ENCODE measurements at places on chromosomes 1 and 21.

DNA sequence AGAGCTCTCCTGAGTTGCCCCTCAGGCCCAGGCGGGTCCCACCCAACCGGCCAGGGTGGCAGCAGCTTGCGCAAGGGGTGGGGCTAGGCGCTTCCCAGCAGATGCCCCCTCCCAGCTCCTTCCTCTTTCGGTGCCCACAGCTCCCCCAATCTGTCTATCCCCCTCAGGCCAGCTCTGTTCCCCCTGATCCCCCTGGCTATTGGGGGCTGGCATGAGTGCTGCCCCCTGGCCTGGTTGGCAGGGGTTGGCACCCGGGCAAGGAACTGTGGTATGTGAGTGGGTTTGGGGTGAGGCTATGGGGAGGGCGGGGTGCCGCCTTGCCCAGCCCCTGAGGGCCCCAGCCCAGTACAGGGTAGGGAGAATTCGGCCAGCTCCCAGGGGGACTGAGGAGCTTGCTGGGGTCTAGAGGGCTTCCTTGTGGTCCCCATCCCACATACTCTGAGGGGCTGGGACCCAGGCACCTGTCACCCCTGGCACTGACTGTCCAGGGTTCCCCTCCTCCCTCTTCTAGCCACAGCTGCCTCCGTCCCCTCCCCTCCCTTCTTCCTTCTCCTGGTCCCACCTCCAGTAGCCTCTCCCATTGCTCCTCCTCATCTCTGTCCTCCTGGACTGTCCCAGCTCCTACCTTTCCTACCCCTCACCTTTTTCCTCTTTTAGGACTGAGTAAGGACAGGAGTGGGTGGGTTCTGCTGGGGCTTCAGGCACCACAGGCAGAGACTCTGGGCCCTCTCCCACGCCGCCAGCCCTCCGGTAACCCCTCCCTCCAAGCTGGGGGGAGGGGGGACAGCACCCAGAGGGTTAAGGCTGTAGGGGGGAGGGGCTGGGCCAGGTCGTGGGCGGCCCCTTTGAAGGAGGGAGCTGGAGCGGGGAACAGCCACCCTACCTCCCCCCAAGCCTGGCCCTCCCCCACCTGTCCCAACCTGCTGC is 5.7 kb downstream of the ZBTB7B start:
- DNase-seq = no peak

DNA sequence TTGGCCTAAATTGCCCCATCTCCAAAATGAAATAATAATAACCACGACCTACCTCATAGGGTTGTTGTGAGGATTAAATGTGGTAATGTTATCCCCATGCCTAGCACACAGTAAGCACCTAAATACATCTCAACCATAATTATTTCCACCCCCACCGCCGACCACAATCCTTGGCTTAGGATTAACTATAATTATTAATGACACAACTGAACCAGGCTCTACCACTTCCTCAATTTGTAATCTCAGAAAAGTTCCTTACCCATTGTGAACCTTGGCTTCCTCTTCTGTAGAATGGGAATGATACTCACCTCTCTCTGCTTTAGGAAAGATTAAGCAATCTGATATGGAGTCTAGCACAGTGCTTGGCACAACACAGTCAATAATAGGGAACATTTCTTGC is 44.3 kb upstream of the TACSTD2 start:
- DNase-seq = no peak

DNA sequence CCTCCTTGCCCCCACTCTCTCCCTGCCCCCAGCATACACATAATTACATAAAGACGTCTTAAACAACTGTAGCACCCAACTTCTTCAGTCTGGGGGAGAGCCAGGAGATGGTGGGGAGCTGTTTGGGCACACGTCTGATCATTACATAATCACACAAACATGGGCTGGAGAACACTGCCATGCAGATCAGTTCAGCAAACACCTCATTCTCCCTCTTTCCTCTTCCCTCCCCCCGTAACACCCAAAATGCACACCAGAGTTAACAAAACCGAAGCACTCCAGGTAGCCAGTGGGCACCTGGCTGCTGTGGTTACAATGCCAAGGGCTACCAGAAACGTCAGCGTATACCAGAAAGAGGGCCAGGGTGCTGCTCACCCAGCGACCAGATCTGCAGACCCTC is 1.6 kb downstream of the HIVEP3 start:
- DNase-seq = no peak

GRCh38 chr1:44314452-44314851 is 40.6 kb downstream of the ERI3 start:
- no peak for DNase-seq

- no peak for DNase-seq
Measured at GRCh38 chr1:40861224-40862003, 749 bp downstream of the CITED4 start.

GRCh38 chr1:214123061-214123784 is 135.4 kb downstream of the PROX1 start:
- DNase-seq = no peak

GRCh38 chr1:88744142-88744541 is 60.1 kb downstream of the PKN2 start:
- DNase-seq = no peak

GRCh38 chr1:3685222-3685621 is 32.9 kb downstream of the TP73 start:
- no peak for DNase-seq

GRCh38 chr1:40673452-40673851 is 8.0 kb upstream of the RIMS3 start:
- DNase-seq = no peak

DNA sequence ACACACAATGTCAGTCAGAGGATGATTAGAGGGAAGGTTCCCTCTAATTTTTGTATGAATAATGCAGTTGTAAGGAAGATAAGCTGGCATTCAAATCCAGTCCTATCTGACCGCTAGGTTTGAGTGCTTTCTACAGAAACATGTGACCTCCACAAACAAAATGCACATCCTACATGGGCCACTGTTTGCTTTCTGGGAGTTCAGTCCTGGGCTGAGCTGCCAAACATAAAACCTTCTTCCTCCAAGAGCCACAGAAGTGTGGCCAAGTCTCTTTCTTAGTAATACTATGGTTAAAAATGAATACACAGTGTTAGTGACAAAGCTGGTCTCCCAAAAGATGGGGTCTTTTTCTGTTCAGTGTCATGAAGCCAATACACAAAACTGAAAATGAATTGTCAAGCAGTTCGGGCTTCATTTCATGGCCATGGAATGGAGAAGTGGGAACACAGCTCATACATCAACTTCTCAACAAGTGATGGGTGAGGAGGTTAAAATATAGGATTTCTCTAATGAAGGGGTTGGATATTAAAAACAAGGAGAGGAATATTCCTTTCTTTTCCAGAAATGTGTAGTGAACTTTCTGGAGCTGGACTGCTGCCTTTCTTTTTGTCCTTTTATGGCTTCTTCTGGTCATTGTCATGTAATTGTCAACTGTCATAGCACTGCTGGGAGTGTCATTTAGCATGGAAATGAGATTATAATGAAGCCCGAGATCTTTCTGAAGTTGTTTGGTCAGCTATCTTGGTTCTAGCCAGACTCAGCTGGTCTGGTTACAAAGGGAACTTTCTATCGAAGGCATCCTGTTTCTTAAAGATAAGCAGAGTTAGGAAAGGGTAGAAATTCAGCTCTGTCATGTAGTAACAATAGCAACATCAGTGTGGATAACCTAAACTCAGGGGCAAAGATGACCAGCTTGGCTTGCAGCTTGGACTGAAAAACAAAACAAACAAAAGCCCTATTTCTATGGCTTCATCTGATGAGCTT is 135.1 kb downstream of the CHD1L start:
- DNase-seq = no peak

DNA sequence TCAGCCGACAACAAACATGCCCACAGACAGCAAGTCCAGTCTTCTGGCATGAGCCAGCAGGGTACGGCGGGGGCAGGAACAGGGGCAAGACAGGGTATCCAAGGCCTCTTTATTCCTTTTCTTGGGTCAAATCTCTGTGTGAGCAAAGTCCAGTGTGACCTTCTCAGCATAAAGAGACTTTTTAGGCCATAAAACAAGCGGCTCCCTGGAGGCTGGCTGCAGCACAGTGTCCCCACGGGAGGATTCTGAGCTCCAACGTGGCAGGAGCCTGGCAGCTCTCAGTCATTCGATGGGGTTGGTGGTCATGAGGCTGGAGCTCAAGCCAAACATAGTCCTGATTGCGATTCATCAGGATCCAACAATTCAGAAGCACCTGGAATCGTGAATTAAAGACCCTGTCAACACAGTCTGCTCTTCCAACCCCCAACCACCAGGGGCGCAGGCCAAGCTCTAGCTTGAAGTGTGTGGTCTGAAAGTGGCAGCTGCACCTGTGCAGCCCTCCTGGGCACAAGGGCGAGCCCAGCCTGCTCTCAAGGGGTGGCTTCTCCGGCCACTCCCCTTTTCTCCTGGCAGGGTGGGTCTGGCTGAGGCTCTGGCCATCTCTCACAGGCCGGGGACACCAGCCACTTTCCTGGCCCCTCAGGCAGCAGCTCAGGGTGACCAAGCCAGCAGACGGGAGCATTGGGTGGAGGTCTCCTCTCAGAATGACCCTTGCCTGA is 62.1 kb downstream of the SLC66A1 start:
- no peak for DNase-seq

Measured in stimulated activated CD8-positive, alpha-beta memory T cell treated with anti-CD3 and anti-CD28 coated beads, Interleukin-4, amount 100 ng/mL, for 4 hours (primary cell).